ENCODE measurements at places on chromosomes 4 and X.

DNA sequence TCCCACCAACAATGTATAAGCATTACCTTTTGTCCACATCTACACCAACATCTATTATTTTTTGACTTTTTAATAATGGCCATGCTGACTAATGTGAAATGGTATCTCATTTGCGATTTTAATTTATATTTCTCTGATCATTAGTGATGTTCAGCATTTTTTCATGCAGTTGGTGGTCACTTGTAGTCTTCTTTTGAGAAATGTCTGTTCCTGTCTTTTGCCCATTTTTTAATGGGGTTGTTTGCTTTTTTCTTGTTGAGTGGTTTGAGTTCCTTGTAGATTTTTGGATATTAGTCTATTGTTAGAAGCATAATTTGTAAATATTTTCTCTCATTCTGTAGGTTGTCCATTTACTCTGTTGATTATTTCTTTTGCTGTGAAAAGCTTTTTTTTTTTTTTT is 36.8 kb upstream of the PDLIM5 start:
- DNase-seq: no peak

DNA sequence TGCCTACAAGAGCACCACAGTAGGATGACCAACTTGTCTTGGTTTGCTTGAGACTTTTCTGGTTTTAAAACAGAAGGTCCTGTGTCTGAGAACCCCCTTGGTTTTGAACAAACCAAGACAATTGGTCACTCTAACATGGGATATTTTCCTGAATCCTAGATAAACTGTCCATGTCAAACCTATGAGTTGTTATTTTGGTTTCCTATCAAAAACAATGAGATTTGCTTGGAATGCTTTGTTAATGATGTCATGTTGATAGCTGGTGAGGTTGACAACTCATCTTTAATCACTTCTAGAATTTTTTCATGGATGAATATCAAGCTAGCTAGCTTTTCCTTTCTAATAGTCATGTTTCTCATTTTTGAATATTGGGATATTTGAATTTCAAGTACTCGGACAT is 518.3 kb upstream of the ARX start:
- DNase-seq: no peak

DNA sequence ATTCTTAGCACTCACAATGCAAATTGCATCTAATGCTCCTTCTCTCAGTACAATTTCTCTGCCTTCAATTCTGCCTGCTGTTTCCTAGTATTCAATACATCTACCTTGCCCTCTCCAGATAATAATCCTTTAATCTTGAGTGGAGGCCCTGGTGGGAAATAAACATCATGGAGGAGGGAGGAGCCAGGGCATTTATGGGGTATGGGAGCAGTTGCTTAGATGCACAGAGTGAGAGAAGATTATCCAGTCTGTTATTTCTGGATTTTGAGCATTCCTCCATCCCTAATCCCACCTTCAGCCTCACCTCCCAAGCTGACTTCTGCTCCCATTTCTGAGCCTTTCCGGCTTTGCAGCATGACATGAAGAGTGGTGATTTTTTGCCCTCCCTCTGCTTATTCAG is 127.9 kb upstream of the PPP3CA start:
- no peak for DNase-seq

- DNase-seq: no peak
These were observed 85.0 kb downstream of the JAKMIP1 start for GRCh38 chr4:6115342-6115741.

DNA sequence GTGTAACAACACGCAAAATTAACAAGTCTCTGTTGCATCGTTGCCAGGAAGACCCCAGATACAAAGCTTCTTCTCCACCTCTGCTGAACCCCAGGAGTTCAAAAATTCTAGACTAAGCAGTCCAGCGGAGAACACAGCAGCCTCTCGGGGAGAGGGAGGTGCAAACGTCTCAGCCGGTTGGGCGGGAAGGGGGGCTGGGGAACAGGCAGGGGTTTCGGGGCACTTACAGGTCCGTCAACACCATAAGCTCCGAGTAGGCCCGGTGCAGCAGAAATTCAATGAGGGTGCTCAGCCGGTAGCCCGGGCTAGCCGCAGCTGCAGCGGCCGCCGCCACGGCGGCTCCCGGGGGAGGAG is 394 bp downstream of the MED14 start:
- DNase-seq: no peak

DNA sequence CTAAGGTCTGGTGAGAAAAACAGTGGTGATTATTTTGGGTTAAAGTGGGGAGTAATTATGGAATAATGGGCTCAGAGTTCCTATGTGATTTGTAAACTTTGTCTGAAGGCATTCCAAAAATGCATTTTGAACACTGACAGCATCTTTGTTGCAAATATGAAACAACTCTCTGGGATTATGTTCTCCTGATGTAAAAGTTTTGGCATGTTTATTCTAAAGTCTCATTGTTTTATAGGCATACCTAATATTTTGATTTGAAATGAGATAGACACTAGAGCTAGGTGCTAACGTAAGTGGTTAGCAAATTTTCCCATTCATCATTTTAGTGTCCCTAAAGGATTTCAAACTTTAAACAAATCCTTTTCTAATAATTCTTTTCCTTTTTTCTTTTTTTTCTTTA is 140.9 kb upstream of the ANXA3 start:
- no peak for DNase-seq

DNA sequence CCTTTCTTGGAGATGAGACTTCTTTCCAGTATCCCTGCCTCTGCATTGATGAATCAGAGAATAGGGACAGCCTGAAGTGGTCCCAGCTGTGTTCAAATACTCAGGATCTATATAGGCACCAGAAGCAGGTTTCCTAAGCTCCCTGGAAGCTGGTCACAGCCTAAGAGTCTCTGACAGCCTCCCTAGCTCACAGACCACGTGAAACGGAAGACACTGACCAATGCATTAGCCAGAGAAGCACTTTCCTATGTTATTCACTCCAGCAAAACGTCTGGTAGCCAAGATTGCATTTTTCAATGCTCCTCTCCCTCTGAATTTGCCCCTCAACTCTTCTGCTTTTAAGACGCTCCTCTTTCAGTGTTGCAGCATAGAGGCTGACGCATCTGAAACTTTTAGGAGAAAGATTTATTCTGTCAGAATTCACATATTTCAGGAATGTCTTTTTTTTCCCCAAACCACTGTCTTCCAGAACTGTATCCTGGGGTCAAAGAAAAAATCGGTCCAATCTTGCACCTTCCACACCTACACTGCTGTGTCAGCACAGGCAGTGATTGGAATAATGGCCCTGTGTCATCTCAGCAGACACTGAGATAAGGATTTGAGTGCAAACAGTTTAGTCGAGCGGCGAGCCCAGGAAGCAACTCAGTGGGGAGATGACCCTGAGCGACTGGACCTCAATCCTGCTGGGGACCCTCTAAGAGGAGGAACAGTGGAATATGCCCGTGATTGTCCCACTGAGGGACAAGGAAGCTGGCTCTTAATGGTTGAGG is 109.4 kb downstream of the SMIM20 start:
- DNase-seq: no peak

All from NCI-H510A treated with DMSO at 0.1 percent for 48 hours (cell line).